CD4-positive, alpha-beta memory T cell (primary cell): ENCODE measurements at places on chromosomes 6 and 20. TPM values are rescaled to one million over a fixed set of nuclear protein-coding genes. Genes with fewer than 3 reads are reported as not detected.

- DNase-seq: peak; percentile 7
Observed at GRCh38 chr6:157143171-157143889, 180.0 kb downstream of the TMEM242 start.

DNA sequence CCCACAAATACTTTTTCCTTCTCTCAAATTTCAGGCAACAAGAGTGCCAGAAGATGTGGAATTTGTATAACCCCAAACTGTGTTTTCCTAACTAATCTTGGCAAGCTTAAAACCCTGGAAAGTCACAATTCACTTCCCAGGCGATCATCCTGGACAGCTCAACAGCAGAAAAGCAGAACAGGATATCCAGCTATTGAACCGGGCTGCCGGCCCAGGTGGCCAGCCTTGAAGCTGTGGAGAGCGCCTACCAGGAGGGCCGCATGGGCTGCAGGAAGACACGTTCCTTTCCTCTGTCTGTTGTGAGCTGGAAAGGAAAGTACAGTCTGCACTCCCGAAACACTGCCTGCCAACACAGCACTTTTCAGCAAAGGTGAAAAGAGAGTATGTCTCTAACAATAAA lies 719.7 kb upstream of the MARCKS start:
- DNase-seq: no peak

DNA sequence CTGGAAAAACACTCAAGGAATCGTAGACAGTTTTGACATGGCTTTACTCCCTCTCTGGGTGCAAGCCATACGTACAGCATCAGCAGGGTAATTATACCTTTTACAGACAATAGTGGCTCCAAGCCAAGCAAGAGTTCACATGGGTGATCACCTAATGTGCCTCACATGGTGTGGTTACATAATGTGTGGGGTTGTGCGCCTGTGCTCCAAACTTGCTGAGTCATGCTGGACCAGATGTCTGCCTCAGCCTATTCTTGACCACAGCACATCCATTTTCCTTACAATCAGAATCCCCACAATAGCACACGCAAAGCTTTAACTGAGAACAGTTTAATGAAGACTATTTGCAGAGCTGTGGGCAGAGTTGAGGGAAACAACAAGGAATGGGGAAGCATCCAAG lies 74.5 kb downstream of the ALDH8A1 start:
- DNase-seq: no peak

DNA sequence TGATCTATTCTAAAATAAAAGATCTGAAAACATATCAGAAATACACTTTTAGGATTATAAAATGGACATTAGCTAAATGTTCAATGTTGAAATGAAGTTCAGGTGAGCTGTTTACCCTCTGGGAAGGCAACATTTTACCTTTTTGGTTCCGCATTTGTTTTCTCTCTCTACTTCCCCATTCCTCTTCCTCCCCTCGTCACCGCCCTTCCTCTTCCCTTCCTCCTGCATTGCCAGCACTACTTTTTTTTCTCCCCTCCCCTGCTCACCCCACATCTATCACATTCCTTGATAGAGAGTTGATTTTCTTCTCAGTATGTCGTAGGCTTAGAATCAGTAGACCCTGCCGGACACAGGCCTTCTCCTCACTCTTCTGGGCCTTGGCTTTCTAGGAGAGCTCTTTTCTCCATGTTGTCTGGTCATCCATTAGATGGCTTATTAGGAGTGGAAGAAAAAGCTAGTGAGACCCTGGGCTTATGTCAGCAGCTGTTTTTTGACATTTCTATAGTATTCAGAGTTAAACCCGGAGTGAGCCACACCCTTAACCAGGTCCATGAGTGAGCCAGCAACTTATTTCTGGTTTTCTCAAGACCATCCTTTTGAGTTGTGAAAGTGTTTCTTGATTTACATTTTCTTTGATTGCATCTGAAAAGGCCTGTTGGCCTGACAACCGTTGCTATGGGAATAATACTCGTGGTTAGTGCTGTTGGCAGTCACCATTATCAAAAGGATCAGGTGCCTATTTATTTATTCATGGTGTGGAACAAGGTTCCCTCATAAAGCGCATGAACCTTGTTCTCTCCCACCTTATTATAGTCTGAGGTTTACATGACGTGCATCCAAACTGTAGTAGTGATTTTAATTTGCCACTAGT lies 90.9 kb downstream of the DTD1 start:
- peak; percentile 30 for DNase-seq

GRCh38 chr6:9795880-9796279 lies 619.0 kb downstream of the TFAP2A start:
- DNase-seq: no peak

- no peak for DNase-seq
Observed at GRCh38 chr6:118843685-118844390, 50.1 kb upstream of the ASF1A start.

DNA sequence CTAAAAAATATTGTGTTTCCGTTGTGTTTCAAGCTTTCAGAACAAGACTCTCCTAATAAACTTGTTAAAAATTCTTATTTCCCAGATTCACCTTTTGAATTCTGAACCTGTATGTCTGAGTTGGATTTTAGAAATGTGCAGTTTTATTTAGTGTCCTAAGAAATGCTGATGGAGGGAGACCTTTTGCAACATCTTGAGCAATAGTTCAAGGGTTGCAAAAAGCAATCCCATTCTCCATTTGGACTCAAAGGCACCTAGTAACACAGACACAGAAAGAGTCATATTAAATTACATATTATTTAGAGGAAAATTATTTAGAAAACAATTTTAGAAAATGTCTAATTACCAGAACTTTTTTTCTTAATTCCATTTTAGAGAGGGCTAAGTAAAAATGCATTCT lies 448.5 kb downstream of the FRK start:
- no peak for DNase-seq

DNA sequence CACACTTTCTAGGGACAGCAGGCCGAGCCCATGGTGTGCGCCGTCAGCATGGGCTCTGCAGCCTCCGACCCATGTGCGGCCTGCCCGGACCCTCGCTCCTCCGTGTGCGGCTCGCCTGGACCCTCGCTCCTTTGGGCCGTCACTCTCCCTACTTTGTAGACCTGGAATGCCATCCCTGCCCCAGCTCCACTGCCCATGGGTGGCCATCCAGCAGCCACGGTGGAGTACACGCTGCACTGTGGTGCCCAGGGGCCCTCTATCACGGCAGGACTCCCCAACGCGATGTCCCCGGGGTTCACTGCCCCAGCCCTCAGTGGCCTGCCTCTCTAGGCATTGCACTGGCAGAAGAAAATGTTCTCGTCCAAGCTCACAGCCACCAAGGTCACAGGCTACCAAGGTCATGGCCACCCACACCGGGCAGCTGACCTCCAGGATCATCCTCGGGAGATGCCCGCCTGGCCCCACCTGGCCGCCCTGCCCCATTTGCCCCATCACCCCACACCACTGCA lies 24.1 kb upstream of the MRGBP start:
- DNase-seq: no peak

DNA sequence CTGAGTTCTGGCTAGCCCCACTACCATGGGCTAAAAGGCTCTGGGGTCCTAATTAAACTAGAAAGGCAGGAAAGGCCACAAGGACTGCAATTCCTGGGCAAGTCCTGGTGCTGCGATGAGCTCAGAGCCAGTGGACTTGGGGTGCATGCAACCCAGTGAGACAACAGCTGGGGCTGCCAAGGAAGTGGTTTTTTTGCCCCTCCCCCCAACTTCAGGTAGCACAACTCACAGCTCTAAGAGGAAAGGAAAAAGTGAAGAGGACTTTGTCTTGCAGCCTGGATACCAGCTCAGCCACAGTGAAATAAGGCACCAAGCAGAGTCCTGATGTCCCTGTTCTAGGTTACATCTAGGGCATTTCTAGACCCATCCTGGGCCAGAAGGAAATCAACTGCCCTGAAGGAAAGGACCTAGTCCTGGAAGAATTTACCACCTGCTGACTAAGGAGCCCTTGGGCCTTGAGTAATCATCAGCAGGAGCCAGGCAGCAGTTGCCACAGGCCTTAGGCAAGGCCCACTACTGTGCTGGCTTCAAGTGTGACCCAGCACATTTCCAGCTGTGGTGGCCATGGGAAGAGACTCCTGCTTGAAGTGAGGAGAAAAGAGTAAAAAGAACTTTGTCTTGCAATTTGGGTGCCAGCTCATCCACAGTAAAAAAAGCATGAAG lies 358.4 kb downstream of the BTBD3 start:
- DNase-seq: no peak

Gene SLC35F1
- not detected for total RNA-seq

Gene TREML2
- total RNA-seq: 0.35 TPM

Gene COL21A1
- total RNA-seq: not detected
